Fibroblast of villous mesenchyme (primary cell): ENCODE measurements at places on chromosomes 6 and 20. TPM values are rescaled to one million over a fixed set of nuclear protein-coding genes. Genes with fewer than 3 reads are reported as not detected.
A peak's percentile ranks its signal among the peaks of the same experiment; 100 is the strongest.

CPXM1 gene
- total RNA-seq, result 7.4 and 10.8 TPM in 2 replicates

PACRG gene
- total RNA-seq, result under 0.01 and 0.97 TPM in 2 replicates

GGT7 gene
- total RNA-seq, result 9.3 and 9.5 TPM in 2 replicates

ZNF451 gene
- total RNA-seq, result 58.6 and 85.1 TPM in 2 replicates

TRIM40 gene
- not detected in 2 replicates for total RNA-seq

PM20D2 gene
- total RNA-seq, result 4.8 and 13.8 TPM in 2 replicates

NFATC2 gene
- under 0.01 and 0.64 TPM in 2 replicates for total RNA-seq

FAM135A gene
- 18.4 and 29.4 TPM in 2 replicates for total RNA-seq

- DNase-seq, result no peak
Observed at GRCh38 chr20:12318043-12318442, 400.4 kb downstream of the BTBD3 start.

GRCh38 chr6:113361014-113361645 lies 496.0 kb upstream of the MARCKS start:
- peak; percentile 75 for DNase-seq

DNA sequence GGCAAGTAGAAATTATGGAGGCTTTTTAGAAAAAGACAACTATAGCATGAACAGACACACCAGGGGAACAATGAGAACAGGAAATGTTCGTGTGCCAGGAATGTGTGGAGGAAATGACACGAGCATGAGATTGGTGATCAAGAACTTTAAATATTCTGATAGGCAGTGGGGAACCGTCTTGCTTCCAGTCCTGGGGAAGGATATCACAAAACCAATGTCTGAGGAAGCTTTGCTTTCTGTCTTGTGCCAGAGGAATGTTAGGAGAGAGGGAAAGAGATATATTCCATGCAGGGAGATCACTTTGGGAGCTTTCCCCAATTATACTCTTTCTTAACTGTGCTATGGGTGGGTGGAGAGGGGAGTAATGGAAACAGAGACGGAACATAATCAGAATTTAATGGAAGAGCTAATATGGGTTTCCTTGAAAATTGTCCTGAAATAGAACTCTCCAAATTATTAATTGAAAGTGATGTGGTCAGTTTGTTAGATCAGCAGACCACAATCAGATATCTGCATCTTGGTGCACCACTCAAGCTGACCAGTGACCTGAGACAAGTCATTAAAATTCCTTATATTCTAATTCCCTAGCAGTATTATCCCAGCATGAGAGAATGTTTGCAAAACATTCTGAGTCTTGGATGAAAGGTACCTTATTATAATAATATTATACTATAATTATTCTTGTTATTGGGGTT lies 178.2 kb downstream of the SOX4 start:
- DNase-seq, result no peak

DNA sequence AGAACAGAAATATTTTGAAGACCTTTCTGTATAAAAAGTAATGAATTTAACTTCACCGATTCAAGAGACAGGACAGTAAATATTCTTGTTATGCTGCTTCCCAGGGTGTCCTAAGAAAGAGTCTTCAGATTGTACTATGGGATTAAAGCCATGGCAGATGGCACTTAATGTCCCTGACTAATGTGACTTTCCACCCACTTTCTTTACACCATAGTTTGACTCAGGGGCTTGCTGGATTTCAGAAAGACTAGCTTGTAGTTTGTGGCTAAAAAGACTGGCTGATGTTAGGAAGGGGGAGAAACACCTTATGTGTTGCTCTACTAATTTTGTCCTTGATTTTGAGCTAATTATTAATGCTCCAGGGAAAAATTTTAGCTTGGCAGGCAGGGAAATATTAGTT lies 75.9 kb downstream of the UTRN start:
- DNase-seq, result no peak

DNA sequence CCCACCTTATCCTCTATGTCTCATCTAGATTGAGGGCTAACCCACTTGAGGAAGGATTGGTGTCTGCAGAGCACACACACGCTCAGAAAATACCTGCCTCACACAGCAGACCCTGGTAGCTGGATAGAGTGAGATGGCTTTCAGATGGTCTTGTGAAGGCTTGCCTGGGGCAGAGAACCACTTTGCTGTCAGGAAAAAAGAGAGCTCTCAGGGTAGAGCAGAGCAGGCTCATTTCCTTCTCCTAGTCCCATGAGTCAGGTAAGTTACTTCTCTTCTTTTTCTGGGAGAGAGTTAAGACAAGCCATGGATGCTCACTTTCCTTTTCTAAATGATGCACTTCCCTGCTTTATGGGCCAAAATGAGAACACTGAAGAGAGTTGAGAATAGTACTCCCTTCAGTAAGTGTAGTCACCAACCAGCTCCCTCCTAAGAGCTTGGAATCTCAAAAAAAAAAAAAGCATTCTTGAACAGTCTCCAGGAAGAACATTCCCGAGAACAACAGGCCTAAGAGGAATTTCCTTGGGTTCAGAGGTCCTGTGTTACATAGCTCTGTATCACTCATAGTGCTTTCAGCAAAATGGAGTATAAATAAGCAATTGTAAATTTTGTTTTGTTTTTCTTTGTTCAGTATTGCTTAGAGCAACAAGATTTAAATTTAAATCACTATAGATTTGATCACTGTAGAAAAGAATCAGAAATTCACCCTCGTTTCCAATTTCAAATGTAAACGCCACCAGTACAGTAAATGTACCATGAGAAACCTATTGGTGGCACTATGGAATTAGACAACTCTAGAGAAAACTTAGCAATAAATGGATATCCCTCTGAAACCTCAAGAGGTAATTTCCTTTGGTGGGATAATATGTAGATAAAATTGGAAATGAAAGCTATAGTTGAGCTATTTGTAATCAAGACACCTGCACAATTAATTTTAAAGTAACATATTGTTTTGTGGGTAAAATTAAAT lies 530.3 kb downstream of the RFPL4B start:
- DNase-seq, result peak; percentile 76

DNA sequence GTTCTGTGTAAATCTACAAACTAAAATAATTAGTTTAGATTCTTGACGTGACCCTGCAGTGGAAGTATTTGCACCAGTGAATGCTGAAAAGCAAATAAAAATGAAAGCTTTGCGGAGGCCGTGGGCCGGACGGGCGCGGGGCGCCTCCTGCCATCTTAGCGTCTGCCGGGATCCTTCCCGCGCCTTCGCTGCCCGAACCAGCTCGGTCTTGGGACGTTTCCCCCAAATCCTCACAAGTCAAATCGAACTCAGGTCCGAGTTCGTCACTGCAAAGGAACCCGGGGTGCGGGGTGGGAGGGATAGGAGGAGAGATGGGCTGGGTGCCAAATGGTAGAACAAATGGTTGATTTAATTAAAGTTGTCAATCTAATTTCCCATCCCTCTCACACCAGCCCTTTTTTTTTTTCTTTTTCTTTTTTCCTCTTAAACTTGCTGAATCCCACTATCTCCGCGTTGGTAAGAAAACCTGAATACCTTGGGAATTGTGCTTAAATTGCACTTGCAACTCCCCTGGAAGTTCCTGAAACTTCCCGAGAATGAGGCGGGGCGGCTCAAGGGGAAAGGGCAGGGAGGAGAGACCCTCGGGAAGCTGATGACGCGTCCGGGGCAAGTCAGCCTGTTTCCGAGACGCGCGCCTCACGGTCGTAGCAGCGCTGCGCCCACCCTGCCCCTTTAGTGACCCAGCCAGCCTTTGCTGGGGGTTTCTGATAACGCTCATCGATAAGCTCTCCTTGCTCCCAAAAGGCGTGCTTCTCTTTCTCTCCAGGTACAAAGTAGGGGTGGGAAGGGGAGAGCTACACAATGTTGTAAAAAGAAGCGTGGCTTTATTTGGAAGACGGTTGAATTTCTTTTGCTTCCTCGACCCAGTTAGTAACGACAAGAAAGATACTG lies 1.8 kb downstream of the GJA1 start:
- DNase-seq, result peak; percentile 36

- peak; percentile 72 for DNase-seq
Observed at GRCh38 chr20:19661717-19662636, 96.1 kb upstream of the RIN2 start.

DNA sequence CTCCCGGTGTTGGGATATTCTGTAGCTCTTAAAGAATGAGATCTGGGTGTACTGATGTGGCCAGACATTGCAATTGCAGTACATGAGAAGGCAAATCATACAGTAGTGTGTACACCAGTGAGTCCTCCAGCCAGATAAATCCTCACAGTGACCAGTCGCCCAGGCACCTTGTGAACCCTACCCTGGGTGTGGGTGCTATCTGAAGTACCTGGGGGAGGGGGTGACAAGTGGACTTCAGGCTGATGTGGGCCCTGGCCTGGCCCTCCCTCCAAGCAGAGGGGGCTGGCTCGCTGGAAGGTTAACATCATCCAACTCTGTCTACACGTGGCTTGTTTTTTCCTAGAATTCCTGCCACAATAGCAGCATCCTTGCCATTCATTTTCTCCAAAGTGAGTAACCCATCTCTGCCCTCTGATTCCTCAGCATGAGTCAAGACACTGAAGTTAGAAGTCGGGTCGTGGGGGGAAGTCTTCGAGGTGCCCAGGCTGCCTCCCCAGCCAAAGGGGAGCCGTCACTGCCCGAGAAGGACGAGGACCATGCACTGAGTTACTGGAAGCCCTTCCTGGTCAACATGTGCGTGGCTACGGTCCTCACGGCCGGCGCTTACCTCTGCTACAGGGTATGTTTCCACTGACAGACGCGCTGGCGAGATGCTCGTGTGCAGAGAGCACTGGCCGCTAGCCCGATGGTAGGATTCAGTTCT lies 70.8 kb downstream of the PTPN1 start:
- no peak for DNase-seq

- no peak for DNase-seq
Observed at GRCh38 chr6:105022416-105022815, 65.5 kb downstream of the LIN28B start.
